NCI-H2107 (cell line): ENCODE measurements at places on chromosomes 1 and 21.
A peak's percentile ranks its signal among the peaks of the same experiment; 100 is the strongest.

- DNase-seq = no peak
Observed at GRCh38 chr1:66732407-66733166, 19.7 kb upstream of the DYNLT5 start.

DNA sequence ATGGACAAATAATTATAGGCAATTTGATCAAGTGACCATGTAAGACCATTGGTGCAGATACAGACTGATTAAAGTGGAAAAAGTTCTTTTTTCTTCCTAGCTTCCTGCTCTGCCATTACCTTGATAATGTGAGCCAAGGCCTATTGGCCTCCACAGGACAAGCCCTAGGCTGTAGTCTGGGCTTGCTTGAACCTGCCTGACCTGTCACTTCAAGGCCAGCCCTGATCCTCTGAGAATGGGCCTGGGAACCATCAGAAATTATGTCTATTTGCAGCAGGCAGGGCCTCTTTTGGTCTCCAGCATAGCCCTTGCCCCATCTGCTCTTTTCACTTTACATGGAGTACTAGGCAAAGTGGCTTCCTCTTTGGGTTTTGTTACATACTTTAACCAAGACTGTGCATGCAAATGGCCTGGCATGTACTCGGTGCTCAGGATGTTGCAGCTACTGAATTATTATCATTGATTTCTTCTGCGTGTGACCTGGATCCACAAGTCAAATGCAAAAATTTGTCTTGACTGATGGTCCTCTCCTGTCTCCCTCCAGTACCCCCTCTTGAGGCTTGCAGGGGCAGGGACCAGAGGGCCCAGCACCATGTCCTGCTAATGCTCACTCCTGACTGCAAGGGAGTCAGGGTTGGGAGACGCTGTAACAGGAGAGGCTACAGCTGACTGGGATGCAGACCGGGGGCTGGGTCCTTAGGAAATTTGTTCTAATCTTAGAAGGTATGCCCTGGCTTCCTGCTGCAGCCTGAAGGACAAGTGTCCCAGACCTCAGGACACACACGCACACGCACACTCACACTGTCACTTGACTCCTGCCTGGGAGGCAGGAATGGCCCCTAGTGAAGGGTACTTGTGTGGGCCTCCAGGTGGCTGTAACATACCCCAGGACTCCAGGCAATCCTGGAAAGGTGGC is 39.4 kb downstream of the RCSD1 start:
- DNase-seq = peak; percentile 8

GRCh38 chr1:19495799-19496526 is 10.6 kb upstream of the CAPZB start:
- no peak for DNase-seq

- DNase-seq = peak; percentile 58
Observed at GRCh38 chr1:224623743-224624333, 7.7 kb downstream of the CNIH3 start.

GRCh38 chr1:116474921-116475849 is 95.6 kb downstream of the CD58 start:
- no peak for DNase-seq

GRCh38 chr1:217067642-217068041 is 344.4 kb upstream of the ESRRG start:
- no peak for DNase-seq

DNA sequence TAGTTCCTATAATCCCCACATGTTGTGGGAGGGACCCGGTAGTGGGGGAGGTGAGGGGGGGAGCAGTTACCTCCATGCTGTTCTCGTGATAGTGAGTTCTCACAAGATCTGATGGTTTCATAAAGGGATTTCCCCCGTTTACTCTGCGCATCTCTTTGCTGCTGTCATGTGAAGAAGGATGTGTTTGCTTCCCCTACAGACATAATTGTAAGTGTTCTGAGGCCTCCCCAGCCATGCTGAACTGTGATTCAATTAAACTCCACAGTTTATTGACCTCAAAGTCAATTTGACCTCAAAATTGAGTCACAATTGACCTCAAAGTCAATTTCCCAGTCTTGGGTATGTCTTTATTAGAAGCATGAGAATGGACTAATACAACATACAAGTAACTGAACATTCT is 19.7 kb downstream of the DPH5 start:
- DNase-seq = no peak
